ENCODE measurements at places on chromosomes 5 and 9. TPM values are rescaled to one million over a fixed set of nuclear protein-coding genes. Genes with fewer than 3 reads are reported as not detected.

DNA sequence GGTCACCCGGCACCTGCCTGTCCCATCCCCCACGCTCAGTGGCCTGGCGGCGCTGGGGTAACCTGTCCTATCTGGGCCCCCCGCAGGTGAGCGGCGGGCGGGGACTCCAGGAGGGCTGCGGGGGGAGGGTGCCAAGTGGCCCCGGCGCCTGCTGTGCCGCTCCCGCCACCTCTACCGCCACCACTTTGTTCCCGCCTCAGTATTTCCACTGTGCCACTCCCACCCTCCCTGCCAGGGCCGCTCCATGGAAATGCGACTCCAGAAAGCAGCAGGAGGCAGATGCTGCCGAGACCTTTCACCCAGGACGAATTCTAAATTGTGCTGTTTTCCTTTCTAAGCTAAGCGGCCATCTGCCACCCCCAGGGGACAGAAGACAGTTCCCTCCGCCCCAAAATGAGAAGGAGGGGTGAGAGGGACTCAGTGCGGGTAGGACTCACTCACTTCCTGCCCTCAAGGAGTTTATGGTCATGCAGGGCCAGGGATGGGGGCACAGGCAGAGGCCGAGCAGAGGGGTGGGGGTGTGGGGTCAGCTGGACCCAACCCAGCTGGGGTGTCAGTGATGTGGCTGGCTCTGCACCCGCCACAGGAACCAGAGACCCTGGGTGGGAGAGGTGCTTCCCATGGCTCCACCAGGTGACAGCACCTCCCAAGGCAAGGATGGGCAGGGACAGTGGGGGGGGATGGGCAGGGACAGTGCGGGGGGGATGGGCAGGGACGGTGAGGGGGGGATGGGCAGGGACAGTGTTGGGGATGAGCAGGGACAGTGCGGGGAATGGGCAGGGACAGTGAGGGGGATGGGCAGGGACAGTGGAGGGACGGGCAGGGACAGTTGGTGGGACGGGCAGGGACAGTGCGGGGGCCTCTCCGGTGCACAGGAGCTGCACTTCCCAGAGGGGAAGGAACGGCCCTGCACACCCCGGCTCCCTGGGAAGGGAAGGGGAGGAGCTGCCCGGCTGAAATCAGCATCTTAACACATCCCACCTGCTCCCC lies 17.8 kb downstream of the NOTCH1 start:
- DNase-seq, result no peak

GRCh38 chr9:126619361-126620135 lies 5.8 kb downstream of the LMX1B start:
- DNase-seq, result no peak

GRCh38 chr5:120207129-120207528 lies 257.0 kb upstream of the PRR16 start:
- no peak for DNase-seq

- DNase-seq, result no peak
Observed at GRCh38 chr9:137243626-137244485, 2.8 kb downstream of the TUBB4B start.

The HMCN2 gene
- total RNA-seq, result 6.3 TPM

Measured in thoracic aorta (tissue), 2 donors.